Stromal cell of bone marrow (primary cell): ENCODE measurements at places on chromosomes 3 and 15.

GRCh38 chr15:88563638-88564037 is 17.2 kb upstream of the DET1 start:
- DNase-seq, result no peak

GRCh38 chr15:29678504-29679034 is 143.7 kb downstream of the TJP1 start:
- DNase-seq, result no peak

- DNase-seq, result no peak
Measured at GRCh38 chr3:52174896-52175295, 20.7 kb upstream of the POC1A start.

DNA sequence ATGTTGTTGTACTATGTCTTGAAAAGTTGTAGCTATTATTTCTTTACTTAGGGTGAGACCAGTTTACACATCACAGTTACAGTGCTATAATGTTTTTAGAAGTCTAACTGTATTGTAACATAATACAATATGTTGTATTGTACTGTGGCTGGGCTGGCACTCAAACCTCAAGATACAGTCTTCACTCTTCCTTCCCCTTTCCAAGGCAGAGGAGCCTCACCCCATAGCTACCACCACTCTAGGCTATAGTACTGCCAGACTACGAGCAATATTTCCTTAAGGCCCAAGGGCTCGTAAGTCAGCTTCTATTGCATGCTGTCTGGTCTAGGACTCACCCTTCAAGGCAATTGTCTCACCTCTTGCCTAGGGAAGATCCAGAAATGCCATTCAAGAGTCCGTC is 597.7 kb downstream of the OTOL1 start:
- no peak for DNase-seq

DNA sequence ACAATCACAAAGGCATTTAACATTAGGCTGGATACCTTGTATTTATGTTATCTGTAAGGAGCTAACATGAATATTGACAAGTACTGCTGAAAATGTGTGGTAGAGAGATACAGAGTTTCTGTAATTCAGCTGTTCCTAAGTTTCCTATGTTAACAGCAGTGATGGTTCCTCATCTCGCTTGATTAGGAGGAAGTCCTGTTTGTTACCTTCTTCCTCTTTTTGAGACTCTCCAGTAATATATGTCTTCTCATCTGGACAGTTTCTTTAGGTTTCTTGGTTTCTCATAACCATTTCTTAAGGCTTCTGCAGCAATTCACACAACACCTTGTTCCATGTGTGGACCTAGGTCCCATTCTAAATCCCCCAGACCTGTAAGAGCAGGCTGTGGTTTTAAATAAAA is 11.4 kb upstream of the PEX5L start:
- no peak for DNase-seq

DNA sequence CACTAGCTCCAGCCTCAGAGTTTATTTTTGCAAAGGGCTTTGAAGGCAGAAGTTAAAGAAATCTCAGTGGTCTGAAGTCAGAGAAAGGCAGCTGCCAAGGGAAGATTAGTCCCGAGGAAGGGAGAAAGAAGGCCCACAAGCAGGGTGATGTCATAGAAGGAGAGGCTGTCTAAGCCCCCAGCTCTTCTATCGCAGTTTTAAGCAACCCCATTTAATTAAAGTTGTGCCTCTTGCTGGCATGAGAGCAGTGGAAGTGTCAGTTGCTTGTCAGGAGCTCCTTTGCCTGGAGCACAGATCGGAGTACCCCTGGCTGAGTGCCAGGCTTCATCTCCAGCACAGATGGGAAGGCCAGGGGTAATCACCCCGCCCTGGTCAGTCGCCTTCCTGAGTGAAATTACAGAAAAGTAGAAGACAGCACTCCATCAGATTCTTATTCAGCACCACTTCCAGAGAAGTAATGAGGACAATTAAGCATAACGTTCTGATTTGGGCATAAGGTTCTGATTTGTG is 530.7 kb downstream of the EPHB1 start:
- DNase-seq, result no peak

DNA sequence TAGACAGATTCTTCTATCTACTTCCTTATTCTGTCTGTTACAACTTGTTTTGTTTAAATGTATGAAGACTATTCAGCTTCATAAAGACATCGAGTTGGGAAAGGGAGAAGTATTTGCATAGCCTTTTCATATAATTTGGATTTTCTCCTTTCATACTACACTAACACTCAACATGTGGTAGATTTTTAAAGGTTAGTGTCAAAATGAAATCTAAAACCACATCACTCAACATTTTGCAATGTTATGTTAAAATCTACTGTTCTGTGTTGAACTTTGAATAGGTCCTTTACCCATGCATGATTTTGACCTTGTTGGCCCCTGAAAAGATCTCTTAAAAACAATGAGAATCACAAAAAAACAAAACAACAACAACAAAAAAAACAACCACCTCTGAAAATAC is 860.9 kb downstream of the ROBO1 start:
- DNase-seq, result no peak

DNA sequence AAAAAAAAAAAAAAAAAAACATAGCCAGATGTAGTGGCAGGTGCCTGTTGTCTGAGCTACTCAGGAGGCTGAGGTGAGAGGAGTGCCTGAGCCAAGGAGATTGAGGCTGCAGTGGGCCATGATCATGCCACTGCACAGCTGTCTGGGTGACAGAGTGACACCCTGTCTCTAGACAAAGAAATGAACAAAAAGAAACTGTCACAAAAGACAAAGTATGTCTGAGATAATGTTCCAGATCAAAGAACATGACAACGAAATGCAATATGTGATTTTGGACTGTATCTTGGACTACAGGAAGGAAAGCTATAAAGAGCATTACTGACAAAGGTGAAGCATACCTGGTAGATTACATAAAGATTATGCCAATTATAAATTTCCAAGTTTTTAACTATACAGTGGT is 862.8 kb downstream of the ROBO2 start:
- no peak for DNase-seq

DNA sequence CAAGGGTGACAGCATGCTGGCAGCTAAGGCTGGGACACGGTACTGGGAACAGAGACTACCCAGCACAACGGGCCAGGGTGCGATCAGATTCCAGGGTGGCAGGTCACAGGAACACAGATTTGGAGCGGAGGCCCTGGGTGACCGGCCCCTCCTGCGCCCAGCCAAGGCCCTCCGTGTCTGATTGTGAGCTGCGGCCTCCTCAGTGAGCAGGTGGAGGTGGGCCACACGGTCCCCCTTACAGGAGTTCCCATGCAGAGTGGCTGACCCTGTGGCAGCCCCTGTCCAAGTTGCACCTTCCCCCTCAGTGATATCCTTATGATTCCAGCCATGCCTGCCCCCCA is 28.9 kb upstream of the PARL start:
- DNase-seq, result no peak
